ENCODE measurements at places on chromosomes 1 and 21. TPM values are rescaled to one million over a fixed set of nuclear protein-coding genes. Genes with fewer than 3 reads are reported as not detected.

The DISP1 gene
- 2.9 TPM for total RNA-seq

The ZNF670 gene
- total RNA-seq: 3.2 TPM

The C1orf56 gene
- total RNA-seq: 0.95 TPM

The ISG15 gene
- total RNA-seq: 44.3 TPM

The SH2D5 gene
- total RNA-seq: 0.19 TPM

The TGFB2 gene
- total RNA-seq: 0.11 TPM

The G0S2 gene
- total RNA-seq: 3.3 TPM

The TNFRSF1B gene
- 452 TPM for total RNA-seq

The OLIG2 gene
- not detected for total RNA-seq

The ZNF684 gene
- 9.3 TPM for total RNA-seq

The CELA3A gene
- not detected for total RNA-seq

The TNFRSF8 gene
- 16.3 TPM for total RNA-seq

The C1orf210 gene
- not detected for total RNA-seq

The NOL9 gene
- 80.5 TPM for total RNA-seq

The RPL22 gene
- 209 TPM for total RNA-seq

The OR2L13 gene
- not detected for total RNA-seq

The S100A7A gene
- total RNA-seq: not detected

The CD1C gene
- total RNA-seq: not detected

The ZC3H11A gene
- 84.1 TPM for total RNA-seq

The ECM1 gene
- 1.9 TPM for total RNA-seq

The PROK1 gene
- total RNA-seq: not detected

The RNU1-1 gene
- total RNA-seq: 1,591 TPM

The FCRL5 gene
- not detected for total RNA-seq

The SLFNL1 gene
- total RNA-seq: 0.33 TPM

The TEKT2 gene
- not detected for total RNA-seq

The THEM5 gene
- not detected for total RNA-seq

The OLFM3 gene
- not detected for total RNA-seq

The KRTAP20-1 gene
- not detected for total RNA-seq

The MKNK1 gene
- 89.9 TPM for total RNA-seq

The KRTAP13-1 gene
- total RNA-seq: not detected

The ERICH3 gene
- total RNA-seq: not detected

The FMOD gene
- total RNA-seq: not detected

The SLC26A9 gene
- not detected for total RNA-seq

The SLC30A10 gene
- not detected for total RNA-seq

The CFAP107 gene
- total RNA-seq: not detected
